ENCODE measurements at places on chromosomes 1 and 21.

GRCh38 chr1:52237430-52237829 is 95.5 kb downstream of the ZFYVE9 start:
- DNase-seq = no peak

DNA sequence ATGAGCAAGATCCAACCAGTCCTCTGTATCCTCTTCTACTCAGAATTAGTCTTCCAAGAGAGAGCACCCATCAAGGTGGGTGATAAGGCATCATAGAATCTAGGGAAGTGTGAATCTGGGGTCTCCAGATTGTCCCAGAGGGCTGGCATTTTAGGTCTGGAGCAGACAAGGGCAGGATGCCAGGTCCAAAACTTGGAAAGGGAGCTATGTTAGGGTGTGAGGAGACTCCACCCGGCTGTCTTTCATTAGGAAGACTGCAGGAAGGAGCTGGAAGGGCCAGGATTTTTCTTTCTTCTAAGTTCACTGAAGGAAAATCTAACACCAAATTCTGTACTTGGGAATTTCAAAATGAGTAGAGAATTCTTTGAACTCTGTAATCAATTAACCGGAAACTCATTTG is 86.1 kb upstream of the BMP8A start:
- no peak for DNase-seq

- DNase-seq = peak; percentile 74
These were observed 5.2 kb downstream of the NPL start for GRCh38 chr1:182794676-182795201.

DNA sequence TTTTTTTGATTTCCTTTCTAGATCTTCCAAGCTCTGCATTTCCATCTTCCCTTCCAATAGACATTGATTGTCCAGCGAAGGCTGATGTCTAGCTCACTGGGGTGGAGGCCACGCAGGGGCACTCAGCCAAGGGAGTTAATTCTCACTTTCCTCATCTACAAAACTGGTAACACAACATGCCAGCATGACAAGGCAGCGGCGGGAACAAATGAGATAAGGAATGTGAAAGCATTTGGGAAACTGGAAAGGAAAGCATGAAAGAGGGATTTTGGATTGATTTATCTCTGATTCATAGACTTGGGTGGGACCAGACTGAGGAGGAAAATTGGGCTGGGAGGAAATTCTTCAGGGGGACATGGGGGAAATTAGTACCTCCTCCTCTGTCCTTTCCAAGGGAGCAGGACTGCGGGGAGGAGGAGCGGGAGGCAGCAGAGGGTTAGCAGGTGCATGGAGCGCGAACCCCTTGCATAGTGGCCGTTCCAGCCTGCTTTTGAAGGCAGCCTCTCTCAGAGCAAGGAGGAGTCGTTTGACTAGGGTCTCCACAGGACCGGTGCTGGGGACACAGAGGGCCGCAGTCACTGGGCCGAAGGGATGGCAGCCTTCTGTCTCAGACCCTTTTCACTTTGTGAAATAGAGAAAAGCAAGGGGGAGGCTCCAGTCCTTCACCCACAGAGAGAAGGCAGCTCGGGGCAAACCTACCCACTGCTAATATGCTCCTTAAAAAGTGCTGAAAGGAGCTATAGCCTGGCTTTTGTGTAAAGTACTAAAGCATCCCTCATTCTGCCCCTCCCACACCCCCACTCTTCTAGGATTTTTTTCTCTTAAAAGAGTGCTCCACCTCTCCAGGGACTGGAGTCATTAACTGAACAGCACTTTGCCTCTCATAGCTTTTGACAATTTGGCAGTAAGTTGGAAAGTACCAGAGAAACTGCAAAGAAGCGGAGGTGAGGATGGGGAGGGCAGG is 89.2 kb downstream of the PLXNA2 start:
- no peak for DNase-seq

- DNase-seq = peak; percentile 6
These were observed 13.8 kb downstream of the SLC35E2B start for GRCh38 chr1:1678581-1679380.

GRCh38 chr1:154730986-154731489 is 123.1 kb upstream of the ADAR start:
- DNase-seq = no peak

Measured in inflammatory macrophage treated with lipopolysaccharide for 1 hour (primary cell).